ENCODE measurements at places on chromosomes 4 and X.

- DNase-seq: no peak
Measured at GRCh38 chr4:15457406-15458201, 12.1 kb upstream of the CC2D2A start.

DNA sequence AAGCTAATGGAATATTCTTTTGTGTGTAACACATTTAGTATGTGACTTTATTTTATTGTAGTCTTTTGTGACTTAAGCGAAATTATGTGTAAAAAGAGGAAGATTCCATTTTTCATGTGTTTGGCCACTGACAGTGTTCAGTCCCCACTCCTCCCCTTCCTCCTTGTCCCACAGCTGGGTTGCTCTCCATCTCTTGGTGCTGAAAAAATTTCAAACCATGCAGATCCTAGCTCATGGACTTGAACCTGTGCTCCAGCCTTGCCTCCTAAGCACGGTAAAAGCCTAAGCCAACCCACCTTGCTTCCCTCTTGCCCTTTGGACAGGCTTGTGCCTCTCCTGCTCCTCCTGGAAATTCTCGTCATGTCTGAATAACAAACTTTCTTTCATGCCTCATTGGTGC lies 2008.5 kb upstream of the TENM3 start:
- DNase-seq: no peak

DNA sequence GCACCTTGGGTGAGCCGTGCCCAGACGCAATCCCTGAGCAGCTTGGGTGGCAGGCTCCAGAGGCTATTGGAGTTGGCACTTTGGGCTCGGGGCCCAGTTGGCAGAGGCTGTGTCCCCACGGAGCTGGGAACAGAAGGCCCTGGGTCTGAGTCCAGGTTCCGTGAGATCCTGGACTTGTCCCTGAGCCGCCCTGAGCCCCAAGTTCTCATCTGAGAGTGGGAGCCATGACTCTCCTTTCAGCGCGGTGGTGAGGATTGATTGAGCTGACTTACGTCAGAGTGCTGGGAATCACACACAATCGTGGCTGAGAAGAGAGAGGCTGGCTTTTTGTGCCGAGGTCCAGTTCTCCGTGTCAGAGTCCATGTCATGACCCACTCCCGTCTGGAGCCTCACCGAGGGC lies 98.0 kb downstream of the PSAPL1 start:
- no peak for DNase-seq

- no peak for DNase-seq
Measured at GRCh38 chr4:42235304-42236021, 83.0 kb upstream of the BEND4 start.

DNA sequence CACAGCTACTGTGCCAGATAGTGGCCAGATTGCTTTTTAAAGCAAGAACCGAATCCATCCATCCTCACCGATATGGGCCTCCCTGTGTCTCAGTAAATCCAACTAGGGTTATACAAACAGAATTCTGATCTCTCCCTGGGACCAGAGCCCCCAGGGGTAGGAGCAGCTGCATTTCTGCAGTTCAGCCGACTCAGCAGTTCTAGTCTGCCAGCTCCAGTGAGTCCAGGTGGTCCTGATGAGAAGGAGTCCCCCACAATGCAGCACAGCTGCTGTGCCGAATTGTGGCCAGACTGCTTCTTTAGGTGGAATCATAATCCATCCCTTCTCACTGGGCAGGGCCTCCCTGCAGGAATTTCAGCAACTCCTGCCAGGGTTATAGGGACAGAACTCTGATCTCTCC lies 532.9 kb downstream of the ACTRT1 start:
- no peak for DNase-seq

GRCh38 chr4:184448821-184449220 lies 25.5 kb downstream of the IRF2 start:
- DNase-seq: no peak

GRCh38 chrX:25344161-25344936 lies 328.6 kb upstream of the ARX start:
- no peak for DNase-seq

DNA sequence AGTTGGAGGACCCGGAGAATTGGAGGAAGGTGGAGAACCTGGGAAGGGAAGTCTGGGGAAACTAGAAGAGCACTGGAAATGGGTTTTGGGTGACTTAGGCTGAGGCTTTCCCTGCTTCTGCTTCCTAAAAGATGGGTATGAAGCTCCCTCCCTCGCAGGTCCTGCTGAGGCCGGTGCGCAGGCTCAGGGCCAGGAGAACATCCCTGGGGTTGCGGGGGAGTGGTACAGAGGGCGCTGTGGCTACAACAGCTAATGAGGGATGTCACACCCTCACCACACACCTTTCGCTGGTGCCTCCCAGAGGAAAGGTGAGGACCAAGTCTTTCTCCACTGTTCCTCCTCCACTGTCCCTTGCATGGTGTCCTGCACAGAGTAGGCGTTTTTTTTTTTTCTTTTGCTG lies 15.8 kb downstream of the APLN start:
- DNase-seq: no peak

DNA sequence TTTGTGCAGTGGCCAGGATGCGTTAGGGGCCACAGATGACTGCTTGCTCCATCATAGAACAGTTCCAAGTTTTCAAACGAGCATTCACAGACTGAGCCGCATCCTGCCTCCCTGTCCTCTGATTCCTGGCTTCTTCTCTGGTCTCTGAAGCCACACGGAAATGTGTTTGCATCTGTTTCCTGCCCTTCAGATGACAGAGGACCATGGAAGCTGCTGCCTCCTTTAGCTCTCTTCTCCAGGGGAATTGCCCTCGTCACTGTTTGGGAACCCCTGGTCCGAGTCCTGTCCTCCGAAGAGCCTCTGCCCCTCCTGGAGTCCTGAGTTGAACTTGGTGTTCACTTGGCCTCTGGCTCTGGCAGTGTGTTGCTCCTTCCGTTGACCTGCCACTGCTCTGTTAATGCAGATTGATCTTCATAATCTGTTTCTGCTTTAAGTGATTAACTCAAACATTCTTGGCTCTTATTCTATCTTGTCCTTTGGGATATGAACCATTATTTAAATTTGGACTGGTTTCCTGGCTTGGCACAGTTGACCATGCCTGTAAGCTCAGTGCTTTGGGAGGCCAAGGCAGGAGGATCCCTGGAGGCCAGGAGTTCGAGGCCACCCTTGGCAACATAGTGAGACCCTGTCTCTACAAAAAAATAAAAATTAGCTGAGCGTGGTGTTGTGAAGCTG lies 96.0 kb downstream of the PTTG2 start:
- no peak for DNase-seq

Measured in stimulated activated CD4-positive, alpha-beta T cell treated with anti-CD3 and anti-CD28 coated beads, Interleukin-1b, Interleukin-23, amount 100 ng/mL, for 48 hours (primary cell).